ENCODE measurements at places on chromosomes 12 and 14.
A peak's percentile ranks its signal among the peaks of the same experiment; 100 is the strongest.

GRCh38 chr12:61095111-61095510 is 1165.1 kb upstream of the USP15 start:
- no peak for DNase-seq

DNA sequence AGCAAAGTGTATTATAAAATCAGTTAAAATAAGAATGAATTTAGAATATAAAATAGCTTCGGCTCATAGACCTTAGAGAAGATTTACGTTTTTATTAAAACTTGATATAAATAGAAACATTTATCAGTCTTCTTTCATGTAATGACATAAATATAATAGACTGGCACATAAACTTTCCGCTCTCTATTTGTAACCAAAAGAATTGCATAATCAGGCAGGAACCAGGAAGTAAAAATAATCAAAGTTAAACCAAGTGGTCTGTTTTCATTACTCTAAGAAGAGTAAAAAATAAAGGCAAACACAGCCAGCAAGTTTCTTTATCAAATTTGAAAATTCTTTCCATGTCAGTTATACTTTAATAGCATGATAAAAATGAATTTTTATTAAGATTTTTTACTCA is 46.3 kb upstream of the ATP2A2 start:
- DNase-seq = no peak

GRCh38 chr12:106892075-106892474 is 63.6 kb upstream of the TMEM263 start:
- no peak for DNase-seq

GRCh38 chr14:95701846-95702221 is 12.1 kb downstream of the TCL1A start:
- peak; percentile 60 for DNase-seq

GRCh38 chr12:53120685-53121525 is 17.6 kb downstream of the SOAT2 start:
- DNase-seq = peak; percentile 10

- DNase-seq = peak; percentile 80
Observed at GRCh38 chr12:130916241-130916911, 37.3 kb upstream of the ADGRD1 start.
